ENCODE measurements at places on chromosomes 4 and X. TPM values are rescaled to one million over a fixed set of nuclear protein-coding genes. Genes with fewer than 3 reads are reported as not detected.

Gene SLC34A2
- 0.26 TPM for total RNA-seq

Gene ABCG2
- total RNA-seq: 0.34 TPM

Gene SMIM10
- total RNA-seq: 1.2 TPM

Gene FOXP3
- total RNA-seq: 0.09 TPM

Gene PAGE5
- not detected for total RNA-seq

Gene SPOCK3
- 0.36 TPM for total RNA-seq

Gene ANXA3
- total RNA-seq: 68.7 TPM

Gene COQ2
- total RNA-seq: 8.7 TPM

DNA sequence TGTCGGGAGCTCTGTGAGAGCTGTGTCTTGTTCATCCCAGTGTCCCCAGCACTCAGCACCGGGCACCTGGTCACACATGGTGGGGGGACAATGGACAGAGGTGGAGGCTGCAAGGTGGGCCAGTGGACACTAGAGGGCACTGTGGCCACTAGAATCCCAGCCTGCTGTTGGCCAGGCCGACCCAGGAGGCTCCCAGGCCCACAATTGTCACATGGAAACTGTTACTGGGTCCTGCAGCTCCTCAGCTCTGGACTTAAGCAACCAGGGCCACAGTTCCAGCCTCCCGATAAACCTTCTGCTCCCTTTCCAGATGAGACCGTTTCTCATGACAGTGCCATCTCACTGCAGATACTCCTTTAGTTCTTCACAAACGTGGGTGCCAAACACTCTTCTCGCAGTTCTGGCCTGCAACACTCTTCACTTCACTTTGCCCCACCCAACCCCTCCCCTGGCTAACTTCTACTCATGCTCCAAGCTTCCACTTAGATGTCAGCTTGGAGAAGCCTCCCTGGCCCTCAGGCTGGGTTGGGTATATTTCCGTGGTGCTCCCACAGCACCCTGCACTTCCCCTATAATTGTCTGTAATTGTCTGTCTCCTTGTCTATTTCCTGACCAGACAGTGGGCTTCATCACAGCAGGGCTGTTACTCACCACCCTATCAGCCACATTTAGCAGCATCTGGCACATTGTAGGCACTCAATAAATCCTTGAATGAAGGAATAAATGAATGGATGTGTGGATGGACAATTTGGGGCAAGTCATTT lies 3.5 kb upstream of the IQSEC2 start:
- H3K4me3 ChIP-seq: no peak overlapping the region
- peaks cover 23% of the 10 kb centered on the region for H3K4me1 ChIP-seq
- H3K27me3 ChIP-seq: no peaks in the 10 kb centered on the region
- no peaks in the 10 kb centered on the region for H3K36me3 ChIP-seq
- no peak overlapping the region for H3K27ac ChIP-seq
- DNase-seq: no peak

GRCh38 chr4:86971355-86971683 lies 36.5 kb downstream of the AFF1 start:
- H3K27me3 ChIP-seq: no peaks in the 10 kb centered on the region
- H3K36me3 ChIP-seq: no peaks in the 10 kb centered on the region
- DNase-seq: no peak
- H3K27ac ChIP-seq: no peak overlapping the region
- no peaks in the 10 kb centered on the region for H3K4me1 ChIP-seq
- H3K4me3 ChIP-seq: no peak overlapping the region

GRCh38 chr4:156746111-156746510 lies 225.5 kb downstream of the PDGFC start:
- no peak overlapping the region for H3K4me3 ChIP-seq
- no peak overlapping the region for H3K27ac ChIP-seq
- H3K4me1 ChIP-seq: peaks cover 3% of the 10 kb centered on the region
- no peak for DNase-seq

GRCh38 chr4:119518915-119519410 lies 109.6 kb downstream of the PDE5A start:
- peak overlapping the region; percentile 72 for H3K27ac ChIP-seq
- H3K36me3 ChIP-seq: peaks cover 19% of the 10 kb centered on the region
- peaks cover 10% of the 10 kb centered on the region for H3K4me1 ChIP-seq
- H3K27me3 ChIP-seq: no peaks in the 10 kb centered on the region
- H3K4me3 ChIP-seq: no peak overlapping the region
- no peak for DNase-seq

GRCh38 chr4:7539659-7540058 lies 104.9 kb upstream of the PSAPL1 start:
- H3K4me1 ChIP-seq: no peaks in the 10 kb centered on the region
- no peak overlapping the region for H3K4me3 ChIP-seq
- no peak for DNase-seq

GRCh38 chr4:107153228-107153627 lies 117.1 kb upstream of the DKK2 start:
- DNase-seq: no peak
- no peaks in the 10 kb centered on the region for H3K4me1 ChIP-seq
- no peaks in the 10 kb centered on the region for H3K27me3 ChIP-seq

DNA sequence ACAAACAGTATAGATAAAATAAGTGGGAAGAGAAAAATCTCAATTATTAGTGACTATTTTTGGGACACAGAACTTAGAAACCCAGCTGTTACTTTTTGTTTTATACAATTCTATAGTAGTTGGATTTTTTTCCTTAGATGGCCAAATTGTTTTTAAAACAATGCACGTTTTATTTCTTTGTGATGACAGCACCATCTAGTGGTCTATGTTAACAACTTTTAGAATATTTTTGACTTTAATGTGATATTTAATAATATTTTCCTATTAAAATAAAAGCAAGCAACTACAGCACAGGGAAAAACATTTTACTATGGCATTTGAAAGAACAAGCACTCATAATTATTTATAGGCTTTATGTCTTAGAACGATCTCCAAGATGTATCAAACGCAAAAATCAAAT lies 5.6 kb upstream of the SMIM31 start:
- H3K27me3 ChIP-seq: no peaks in the 10 kb centered on the region
- no peak overlapping the region for H3K27ac ChIP-seq
- peak; percentile 4 for DNase-seq
- H3K36me3 ChIP-seq: no peaks in the 10 kb centered on the region
- H3K4me1 ChIP-seq: no peaks in the 10 kb centered on the region
- H3K4me3 ChIP-seq: no peak overlapping the region

DNA sequence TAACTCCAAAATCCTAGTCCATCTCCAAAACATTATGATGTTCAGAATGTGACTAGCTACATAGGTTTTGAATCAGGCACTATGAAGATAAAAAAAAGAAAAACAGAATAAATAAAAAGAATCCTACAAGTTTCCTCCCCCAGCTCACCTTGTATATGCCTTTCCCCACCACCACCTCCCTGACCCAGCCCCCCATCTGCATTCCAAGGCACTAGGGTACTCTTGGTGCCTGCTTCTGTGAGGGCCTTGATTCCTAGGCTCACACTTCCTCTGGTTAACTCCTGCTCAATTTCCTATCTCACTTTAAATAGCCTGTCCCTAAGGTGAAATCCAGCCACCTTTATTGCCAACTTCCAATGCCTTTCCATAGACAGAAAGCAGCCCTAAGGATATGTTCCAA lies 178.7 kb upstream of the ATOH1 start:
- no peak overlapping the region for H3K4me3 ChIP-seq
- no peak for DNase-seq
- H3K27ac ChIP-seq: no peak overlapping the region
- no peaks in the 10 kb centered on the region for H3K4me1 ChIP-seq

DNA sequence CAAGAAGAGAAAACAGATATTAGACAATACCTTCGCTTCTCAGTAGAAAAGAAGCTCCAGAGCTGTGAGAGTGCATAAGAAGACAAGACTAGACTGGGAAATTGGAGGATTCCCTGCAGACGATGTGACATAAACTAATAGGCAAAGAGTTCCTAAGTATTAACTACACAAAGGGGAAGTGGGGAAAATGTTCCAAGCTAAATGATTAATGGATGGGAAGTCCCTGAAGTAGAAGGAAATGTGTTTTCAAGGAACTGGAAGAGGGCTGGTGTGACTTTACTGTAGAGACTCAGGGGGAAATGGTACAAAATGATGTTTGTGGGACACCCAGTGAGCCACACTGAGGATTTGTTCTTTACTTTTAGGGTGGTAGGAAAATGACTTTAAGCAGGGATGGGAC lies 69.7 kb upstream of the DCLK2 start:
- H3K4me1 ChIP-seq: peaks cover 33% of the 10 kb centered on the region
- no peaks in the 10 kb centered on the region for H3K27me3 ChIP-seq
- no peak overlapping the region for H3K4me3 ChIP-seq
- no peaks in the 10 kb centered on the region for H3K36me3 ChIP-seq
- DNase-seq: no peak

- DNase-seq: peak; percentile 74
- H3K4me3 ChIP-seq: peak overlapping the region; percentile 99
- peaks cover 11% of the 10 kb centered on the region for H3K4me1 ChIP-seq
- H3K36me3 ChIP-seq: no peaks in the 10 kb centered on the region
Measured at GRCh38 chr4:17613761-17614415, 553 bp upstream of the MED28 start.

DNA sequence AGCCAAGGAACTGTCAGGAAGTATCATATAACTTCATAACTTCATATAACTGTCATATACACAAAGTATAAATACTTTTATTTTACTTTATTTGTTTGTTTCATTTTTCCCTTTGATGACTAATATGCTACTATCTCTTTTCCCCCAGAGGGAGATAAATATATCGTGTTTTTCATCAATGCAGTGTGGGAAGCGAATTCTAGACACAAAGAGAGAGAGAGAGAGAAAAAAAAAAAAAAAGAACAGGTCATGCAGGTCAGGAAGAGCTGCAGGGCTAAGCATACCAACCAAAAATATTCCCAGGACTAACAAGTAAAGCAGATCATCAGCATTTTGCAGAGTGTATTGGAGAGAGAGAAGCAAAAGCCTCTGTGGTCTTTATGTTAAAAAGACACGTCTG lies 1849.2 kb downstream of the STIM2 start:
- H3K27ac ChIP-seq: no peak overlapping the region
- H3K4me3 ChIP-seq: no peak overlapping the region
- H3K36me3 ChIP-seq: no peaks in the 10 kb centered on the region
- H3K4me1 ChIP-seq: no peaks in the 10 kb centered on the region
- no peak for DNase-seq

DNA sequence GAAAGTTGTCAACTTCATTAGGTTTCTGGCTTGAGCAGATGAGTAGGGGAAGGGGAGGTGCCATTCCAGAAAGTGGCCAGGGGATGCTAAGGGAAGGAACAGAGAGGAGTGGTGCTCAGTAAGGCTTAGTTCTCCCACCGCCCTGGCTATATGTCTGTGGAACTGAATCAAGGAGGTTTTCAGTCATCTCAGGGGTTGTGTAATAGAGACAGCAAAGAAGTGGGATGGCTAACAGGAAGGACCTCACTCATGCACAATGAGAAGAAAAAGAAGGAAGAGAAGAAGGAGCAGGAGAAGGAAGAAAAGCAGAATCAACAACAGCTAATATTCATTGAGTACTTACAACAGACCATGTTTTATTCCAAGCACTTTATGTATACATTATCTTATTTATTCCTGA lies 368.7 kb downstream of the MID1IP1 start:
- H3K27me3 ChIP-seq: peaks cover 15% of the 10 kb centered on the region
- H3K4me3 ChIP-seq: no peak overlapping the region

GRCh38 chr4:21898101-21898500 lies 50.5 kb downstream of the KCNIP4 start:
- no peak overlapping the region for H3K27ac ChIP-seq
- no peak overlapping the region for H3K4me3 ChIP-seq
- no peak for DNase-seq
- no peaks in the 10 kb centered on the region for H3K4me1 ChIP-seq
- no peaks in the 10 kb centered on the region for H3K27me3 ChIP-seq
- no peaks in the 10 kb centered on the region for H3K36me3 ChIP-seq

- no peaks in the 10 kb centered on the region for H3K36me3 ChIP-seq
- H3K4me3 ChIP-seq: no peak overlapping the region
- H3K27ac ChIP-seq: no peak overlapping the region
Measured at GRCh38 chr4:67109276-67109675, 436.0 kb downstream of the CENPC start.

DNA sequence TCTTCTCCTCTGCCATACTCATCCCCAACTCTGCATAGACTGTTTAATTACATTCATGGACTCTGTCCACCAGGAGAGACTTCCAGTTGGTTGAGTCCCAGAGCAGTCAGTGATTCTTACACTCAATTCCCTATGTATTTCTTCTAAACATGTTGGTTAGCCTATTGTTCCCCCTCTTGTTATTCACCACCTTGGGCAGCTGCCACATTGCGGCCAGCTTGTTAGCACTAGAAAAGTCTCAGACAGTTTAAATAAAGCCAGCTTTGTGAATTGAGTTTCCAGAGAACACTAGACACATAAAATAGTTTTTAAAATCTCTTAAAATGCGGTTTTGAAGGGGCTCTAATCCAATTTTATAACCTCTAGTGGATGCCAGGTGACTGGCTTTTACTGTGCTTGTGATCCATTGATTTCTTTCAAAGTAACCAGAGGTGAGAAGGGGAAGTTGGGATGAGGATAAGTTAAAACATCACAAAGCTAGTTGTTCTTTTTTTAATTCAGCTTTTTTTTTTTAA lies 827.7 kb downstream of the FSTL5 start:
- peak; percentile 8 for DNase-seq
- H3K36me3 ChIP-seq: no peaks in the 10 kb centered on the region
- H3K27ac ChIP-seq: no peak overlapping the region
- H3K4me1 ChIP-seq: no peaks in the 10 kb centered on the region
- no peak overlapping the region for H3K4me3 ChIP-seq

DNA sequence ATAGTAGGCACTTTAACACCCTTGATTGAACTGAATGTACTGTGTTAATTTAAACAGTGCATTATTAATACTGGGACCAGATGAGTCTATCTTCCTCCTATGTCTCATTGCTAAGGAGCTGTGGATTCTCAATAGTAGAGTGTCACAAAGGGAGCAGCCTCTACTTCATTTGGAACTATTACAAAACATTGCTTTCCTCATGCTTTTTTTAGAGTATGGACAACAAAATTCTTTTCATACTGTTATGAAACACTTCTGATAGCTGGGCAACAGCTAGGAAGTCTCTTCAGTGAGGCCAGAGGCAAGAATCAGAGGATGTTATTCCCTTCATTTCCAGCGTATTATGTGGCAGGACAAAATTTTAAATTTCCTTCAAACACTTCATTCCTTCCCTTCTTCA lies 160.8 kb downstream of the FBXO8 start:
- peaks cover 3% of the 10 kb centered on the region for H3K27me3 ChIP-seq
- no peaks in the 10 kb centered on the region for H3K4me1 ChIP-seq
- no peaks in the 10 kb centered on the region for H3K36me3 ChIP-seq
- no peak overlapping the region for H3K4me3 ChIP-seq

DNA sequence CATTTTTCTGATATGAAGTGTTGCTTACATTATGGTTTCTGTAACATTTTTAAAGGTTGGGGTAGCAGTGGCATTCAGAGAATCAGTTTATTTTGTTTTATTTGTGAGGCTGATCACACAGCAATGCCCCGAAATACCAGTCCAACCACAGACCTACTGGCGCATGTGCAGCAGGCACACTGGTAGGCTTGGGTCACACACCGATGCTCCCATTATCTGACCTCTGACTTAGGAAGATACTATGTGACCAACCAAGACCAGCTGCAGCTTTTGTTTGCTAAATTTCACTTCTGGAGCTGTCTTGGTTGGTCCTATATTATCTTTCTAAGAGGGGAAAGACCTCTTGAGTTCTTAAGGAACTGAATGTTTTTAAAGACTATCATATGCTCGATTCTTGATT lies 18.7 kb downstream of the PGM2 start:
- peaks cover 31% of the 10 kb centered on the region for H3K36me3 ChIP-seq
- H3K4me3 ChIP-seq: no peak overlapping the region
- H3K27me3 ChIP-seq: no peaks in the 10 kb centered on the region
- no peak for DNase-seq
- peaks cover 3% of the 10 kb centered on the region for H3K4me1 ChIP-seq

Data from astrocyte (in vitro differentiated cells and primary cell).